Head of caudate nucleus (tissue), 42 donors: ENCODE measurements at places on chromosomes 5 and 9.

DNA sequence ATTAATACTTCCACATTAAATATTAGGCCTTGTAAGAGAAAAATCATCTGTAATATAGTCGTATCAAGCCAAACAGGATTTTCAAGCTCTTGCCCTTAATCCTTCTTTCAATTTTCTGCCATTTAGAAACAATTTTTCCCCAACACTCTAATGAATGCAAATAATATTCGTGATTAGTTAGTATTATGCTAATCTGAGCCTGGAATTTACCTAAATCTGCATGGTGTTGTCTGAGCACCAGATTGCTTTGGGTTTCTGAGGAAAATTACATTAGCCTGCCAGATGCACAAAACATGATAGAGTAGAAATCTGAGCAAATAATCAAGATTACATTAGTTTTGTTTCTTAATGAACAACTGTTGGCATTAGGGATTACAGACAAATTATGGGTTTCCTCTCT, 176.6 kb downstream of the ZDHHC21 start:
- no peak for DNase-seq

DNA sequence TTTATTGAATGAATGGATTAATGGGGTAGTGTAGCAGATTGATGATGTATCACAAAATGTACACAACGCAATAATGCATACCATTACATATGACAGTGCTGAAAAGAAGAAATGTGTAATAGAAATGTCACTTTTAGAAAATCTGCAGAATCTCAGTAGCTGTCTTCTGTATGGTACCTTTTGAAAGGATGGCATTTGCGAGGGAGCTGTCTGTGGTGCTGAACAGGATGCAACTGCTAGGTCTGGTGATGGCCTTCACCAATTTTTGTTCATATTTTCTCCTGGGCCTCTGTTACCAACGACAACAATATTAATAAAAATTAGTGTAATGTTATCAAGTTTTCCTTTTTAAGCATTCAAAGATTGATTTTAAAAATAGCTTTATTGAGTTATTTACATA, 36.2 kb upstream of the OTULIN start:
- no peak for DNase-seq

DNA sequence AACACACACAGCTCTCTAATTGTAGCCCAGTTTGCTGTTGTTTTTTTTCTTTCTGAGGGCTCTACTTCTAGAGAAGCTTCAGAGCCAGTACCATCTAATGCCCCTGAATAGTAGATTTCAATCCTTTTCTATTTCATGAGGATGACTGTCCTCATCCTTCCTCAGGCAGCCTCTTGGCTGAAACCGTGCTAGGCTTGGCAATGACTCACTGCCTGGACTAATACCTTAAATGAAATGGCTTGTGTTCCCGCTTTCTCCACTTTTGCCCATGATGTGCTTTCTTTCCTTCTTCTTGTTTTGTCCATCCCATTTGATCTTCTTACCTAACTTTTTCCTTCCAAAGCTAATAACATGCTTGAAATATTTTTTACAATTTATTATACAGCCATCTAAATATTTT, 80.1 kb downstream of the ITGA1 start:
- no peak for DNase-seq

GRCh38 chr5:145247745-145248040, 587.4 kb downstream of the PRELID2 start:
- DNase-seq: no peak

DNA sequence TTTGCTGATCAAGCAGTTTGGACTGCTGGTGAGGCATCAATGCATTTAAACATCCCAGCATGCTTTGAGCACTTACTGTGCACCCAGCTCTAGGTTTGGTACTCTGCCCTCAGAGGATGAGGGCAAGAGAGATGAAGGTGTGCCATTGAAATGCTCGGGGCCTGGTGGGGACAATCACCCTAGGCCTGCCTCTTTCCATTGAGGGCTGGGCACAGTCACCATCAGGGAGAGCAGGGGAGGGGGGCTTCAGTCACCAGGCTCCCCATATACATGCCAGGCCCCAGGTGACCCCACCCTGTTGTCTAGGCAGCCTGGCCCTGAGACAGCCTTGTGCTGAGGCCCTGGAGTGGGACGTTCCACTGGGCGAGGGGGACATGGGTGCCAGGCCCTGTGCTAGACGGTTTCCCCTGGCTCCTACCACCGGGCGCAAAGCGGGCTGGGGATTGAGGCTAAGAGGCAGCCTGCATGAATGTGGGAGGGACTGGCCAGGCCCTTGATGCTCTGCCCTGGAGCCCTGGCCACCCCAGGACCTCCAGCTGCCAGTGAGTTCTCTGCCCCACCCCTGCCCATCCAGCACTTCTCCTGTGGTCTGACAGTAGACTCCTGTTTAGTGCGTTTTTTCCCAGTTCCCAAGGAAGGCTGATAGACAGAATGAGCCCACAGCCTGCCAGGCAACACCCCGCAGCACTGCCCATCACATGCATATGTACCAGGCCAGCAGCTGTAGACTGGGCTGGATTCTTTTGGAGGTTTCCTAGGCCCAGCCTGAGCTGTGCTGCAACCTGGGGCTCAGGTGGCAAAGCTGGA, 18.9 kb downstream of the TCF7 start:
- DNase-seq: no peak

- no peak for DNase-seq
Observed at GRCh38 chr5:150645070-150645700, 4.7 kb downstream of the SYNPO start.

- DNase-seq: no peak
Observed at GRCh38 chr9:136722969-136723356, 10.6 kb downstream of the DIPK1B start.

- no peak for DNase-seq
Observed at GRCh38 chr5:82639393-82640144, 361.4 kb upstream of the RPS23 start.

- peak; percentile 79 for DNase-seq
Observed at GRCh38 chr5:139774980-139775661, 20.5 kb upstream of the PSD2 start.

DNA sequence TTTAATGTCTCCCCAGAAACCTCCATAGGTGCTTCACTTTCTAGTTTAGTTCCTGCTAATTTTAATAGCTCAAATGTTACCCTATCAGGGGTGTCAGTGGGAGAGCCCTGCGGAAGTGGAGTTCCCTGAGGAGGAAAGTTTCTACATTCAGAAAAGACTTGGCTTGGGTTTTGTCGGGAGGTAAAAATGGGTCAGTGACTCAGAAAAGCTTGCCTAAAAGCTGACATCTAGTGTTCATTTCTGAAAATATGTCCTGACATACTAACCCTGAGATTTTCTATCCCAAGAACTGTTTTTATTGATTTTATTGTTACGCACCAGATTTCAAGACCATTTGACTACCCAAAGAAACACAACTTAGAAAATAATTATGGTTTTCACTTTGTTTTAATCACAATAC, 40.9 kb upstream of the GLDC start:
- DNase-seq: no peak

DNA sequence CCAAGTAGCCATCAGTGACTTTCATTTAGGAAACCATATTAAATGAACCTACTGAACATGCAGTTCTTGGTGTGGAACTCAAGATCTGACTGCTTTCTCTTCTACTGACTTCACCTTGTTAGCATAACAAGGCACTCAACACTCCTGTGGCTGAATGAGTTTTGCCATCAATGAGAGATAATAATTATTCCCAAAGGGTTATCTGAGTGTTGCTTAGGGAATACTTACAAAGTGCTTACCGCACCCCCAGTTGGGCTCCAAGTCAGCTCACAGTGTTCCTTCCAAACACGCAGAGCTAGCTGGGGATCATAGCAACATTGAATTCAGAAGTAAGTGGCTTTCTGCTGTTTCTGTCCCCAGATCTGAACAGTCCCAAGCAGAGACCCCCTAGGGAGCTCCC, 182.9 kb downstream of the SREK1 start:
- no peak for DNase-seq

- no peak for DNase-seq
Observed at GRCh38 chr9:95486318-95486717, 30.5 kb downstream of the PTCH1 start.

DNA sequence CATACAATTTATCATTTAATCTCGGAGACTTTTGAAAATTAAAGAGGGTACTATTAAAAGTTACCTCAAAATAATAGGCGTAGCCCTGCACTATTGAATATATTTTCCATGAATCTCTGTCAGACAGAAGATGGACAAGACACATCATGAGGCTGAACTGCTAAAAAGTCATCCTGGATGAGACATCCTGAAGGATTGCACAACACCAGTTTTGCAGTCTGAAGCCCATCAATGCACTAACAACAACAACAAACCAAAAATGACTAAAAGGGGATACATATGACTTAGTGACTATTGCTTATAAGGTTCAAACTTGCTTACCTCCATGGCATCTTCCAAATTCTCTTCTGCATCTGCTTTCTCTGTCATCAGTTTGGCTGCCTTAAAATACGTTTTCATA, 15.7 kb downstream of the LMBRD2 start:
- no peak for DNase-seq

DNA sequence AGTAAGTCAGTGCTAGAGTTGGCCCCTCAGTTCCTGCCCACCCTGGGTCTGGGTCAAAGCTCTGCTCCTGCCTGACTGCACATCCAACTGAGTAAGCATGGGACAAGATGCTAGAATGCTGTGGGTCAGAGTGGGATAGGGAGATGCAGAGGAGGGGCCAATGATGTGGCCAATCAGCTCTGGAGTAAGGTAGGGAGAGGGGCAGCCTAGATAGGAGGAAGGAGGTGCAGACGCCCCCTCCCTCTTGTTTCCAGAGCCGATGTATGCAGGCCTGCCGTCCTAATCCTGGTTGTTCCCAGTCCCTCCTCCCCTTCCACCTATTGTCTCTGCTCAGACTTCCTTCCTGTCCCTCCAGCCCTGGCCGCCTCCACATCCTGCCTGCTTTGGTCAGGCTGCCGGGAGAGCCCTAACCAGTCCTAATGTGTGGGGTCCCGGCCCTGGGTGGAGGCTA, 1.3 kb downstream of the ARAP3 start:
- no peak for DNase-seq

DNA sequence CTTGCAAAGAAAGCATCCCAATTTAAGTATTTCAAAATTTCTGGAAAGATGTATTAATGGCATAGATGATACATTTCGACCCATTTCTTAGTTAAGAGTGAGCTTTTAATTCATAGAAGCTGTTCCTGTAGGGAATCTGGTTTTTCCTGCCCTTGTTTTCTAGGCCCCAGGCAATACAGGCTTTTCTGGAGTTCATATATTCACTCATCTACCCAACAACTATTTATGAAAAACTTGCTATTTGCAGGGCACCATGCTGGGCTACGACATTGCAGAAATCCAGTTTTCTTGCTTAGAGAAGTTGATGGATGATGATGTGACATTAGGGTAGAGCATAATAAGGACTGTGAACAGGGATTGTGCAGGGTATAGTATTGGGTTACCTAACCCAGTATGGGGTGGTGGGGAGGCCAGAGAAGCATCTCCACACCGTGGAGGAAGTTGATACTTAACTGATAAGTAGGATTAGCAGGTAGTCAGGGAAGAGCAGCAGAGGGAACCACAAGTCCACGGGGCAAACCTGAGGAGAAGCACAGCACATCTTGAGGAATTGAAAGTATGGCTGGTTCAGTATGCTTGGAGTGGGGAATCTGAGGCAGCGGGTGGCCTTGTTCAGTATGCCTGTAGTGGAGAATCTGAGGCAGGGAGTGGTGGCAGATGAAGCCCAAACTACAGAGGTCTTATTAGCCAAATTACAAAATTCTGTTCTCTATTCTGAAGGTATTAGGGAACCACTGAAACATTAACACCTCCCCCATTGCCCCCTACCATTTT, 247.5 kb downstream of the ARRDC3 start:
- no peak for DNase-seq

- no peak for DNase-seq
Observed at GRCh38 chr9:20649381-20649780, 27.1 kb upstream of the MLLT3 start.

- DNase-seq: no peak
Observed at GRCh38 chr9:83996126-83996525, 15.5 kb downstream of the RMI1 start.

GRCh38 chr5:16970260-16970659, 34.2 kb upstream of the MYO10 start:
- DNase-seq: no peak

- DNase-seq: no peak
Observed at GRCh38 chr5:120538149-120538548, 74.0 kb downstream of the PRR16 start.

- DNase-seq: no peak
Observed at GRCh38 chr5:115272297-115272958, 9.8 kb upstream of the PGGT1B start.

GRCh38 chr5:60687927-60688720, 11.8 kb downstream of the DEPDC1B start:
- DNase-seq: no peak

DNA sequence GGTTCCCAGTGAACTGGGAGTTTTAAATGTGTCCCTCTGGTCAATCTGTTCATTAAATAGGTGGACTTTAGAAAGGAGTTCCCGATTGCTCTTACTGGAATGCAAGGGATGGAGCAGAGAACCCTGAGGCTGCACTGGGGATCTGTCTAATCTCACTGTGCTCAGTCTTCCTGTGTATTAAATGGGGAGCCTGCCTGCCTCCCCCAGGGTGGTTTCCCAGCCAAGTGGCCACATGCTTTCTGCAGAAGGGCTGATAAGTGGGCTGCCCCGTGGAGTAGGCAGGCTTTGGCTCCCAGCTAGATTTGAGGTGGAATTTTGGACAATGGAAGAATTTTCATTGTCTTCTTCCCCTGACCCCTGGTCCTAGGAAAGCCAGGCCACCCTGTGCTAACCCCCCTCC, 14.0 kb upstream of the PHYHD1 start:
- no peak for DNase-seq

GRCh38 chr5:126461838-126462237, 38.6 kb downstream of the GRAMD2B start:
- DNase-seq: no peak

GRCh38 chr5:136080483-136081216, 51.9 kb downstream of the TGFBI start:
- peak; percentile 45 for DNase-seq

DNA sequence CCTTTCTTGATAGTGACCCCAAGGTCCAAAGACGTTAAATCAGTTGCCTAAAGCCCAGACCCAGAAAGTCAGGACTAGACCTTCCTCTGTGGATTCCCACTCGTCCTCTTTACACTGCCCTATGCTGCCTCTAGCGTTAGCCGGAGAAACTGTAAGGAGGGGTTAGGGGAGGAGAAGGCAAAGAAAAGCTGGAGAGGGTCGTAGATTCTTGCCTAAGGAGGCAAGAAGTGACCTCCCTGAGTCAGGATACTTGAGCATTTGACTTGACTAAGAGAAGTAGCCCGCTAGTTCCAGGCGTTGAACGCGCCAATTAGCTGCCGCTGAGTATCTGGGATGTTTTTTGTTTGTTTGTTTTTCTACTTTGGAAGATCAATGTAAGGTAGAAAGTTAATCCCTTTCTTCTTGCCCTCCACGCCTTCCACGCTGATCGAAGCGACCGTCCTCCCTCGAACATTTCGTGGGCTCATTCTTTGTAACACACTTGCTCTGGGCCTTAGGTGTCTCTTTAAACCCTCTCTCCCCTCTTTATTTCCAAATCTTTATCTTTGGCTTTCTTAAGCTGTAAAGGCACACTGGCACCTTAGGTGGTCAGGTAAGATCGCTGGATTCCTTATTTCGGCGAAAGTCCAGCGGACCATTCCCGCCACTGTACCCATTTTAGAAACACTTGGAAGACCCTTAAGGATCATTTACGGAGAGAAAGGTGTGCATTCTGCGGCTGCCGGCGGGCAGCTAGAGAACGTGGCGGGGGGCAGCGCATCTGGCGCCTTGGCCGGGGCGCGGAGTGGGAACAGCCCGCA, 5.1 kb upstream of the RGMB start:
- peak; percentile 86 for DNase-seq

- no peak for DNase-seq
Observed at GRCh38 chr5:180464603-180464970, 29.6 kb upstream of the CNOT6 start.

- no peak for DNase-seq
Observed at GRCh38 chr9:3014178-3014577, 170.3 kb upstream of the PUM3 start.
